ENCODE measurements at places on chromosomes 3 and 15.

- DNase-seq, result peak; percentile 49
Measured at GRCh38 chr3:10964537-10965167, 27.9 kb upstream of the SLC6A1 start.

DNA sequence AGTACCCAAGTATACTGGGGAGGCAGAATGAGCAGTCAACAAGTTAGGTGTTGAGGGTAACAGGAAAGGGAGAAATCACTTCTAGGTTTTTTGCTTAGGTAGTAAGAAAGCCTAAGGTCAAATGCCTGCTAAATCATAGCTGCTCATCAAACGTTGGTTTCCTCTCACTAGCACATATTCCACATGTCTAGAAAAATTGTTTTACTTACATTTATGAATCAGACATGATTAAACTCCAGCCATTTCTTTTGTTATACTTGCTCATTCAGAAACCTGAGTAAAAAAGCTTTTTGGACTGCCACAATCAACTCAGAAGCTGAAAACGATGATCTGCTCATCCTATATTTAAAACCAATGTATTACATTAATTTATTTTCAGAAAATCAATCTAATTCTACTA is 40.2 kb downstream of the SLC9A9 start:
- no peak for DNase-seq

DNA sequence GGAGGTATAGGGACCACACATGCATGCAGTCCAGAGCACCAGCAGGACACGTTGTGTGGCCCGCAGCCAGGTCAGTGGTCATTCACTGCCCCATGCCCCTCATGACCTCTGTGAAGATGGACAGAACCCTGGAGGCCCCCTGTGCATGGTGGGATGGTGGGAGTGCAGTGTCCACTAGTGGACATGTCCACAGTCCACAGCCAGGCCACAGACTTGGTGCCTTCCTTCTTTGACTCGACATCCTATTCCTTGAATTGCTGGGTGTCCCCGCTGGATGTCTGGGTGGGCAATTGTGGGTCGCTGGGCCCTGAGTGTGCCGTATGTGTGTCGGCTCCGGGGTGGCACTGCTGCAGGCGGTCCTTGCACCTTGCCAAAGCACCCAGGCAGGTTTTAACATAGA is 35.7 kb downstream of the KLF15 start:
- no peak for DNase-seq

- no peak for DNase-seq
Measured at GRCh38 chr3:480070-480469, 283.5 kb downstream of the CHL1 start.

DNA sequence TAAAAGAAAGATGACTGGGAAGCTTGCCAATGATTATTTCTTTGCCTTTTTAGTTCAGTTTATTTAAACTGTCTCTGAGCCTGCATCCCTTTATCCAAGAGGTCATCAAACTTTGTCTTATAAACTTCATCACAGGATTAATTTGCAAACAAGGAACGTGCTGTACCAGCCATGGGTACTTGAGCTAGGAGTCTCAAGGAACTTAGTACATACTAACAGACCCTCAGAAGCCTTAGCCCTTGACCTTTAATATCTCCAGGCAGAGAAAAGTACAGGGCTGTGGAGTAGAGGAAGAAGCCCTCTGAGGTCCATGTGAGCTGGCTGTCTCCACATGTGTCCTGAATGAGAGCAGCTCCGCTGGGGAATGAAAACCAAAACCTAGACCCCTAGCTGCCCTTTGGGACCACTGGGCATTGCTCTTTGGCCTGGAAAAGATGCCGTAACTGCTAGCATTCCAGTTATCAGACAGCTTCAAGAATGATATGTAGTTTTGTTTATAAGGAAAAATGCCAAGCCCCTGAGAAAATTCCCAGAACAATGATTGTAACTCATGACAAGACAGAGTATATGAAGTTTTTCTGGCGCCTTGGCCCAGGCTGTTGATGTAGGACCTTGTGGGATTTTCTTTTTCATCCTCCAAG is 92.1 kb downstream of the ASB7 start:
- DNase-seq, result no peak

DNA sequence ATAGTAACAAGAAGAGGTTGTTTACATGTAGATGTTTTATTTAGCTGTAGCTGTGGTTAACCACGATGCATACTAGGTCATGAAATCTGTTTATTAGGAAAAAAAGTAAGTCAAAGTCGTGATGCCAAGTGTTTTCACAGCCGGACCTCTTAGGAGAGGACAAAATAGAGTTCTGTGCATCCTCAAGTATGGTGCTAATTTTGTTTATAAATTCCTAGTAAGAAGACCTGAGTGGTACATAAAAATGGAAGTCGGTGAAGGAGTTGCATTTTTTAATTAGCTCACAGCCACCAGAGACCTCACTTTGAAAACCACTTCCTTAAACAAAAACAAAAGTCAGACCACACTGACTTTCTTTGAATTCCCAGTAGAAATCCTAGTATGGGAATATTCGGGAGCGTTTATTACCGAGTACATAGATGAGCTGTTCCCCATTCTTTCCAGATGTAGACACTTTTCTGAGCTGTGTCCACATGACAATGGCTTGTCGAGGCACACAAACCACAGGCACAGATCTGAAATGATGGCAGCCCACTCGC is 143.6 kb upstream of the UBE2E1 start:
- DNase-seq, result no peak

DNA sequence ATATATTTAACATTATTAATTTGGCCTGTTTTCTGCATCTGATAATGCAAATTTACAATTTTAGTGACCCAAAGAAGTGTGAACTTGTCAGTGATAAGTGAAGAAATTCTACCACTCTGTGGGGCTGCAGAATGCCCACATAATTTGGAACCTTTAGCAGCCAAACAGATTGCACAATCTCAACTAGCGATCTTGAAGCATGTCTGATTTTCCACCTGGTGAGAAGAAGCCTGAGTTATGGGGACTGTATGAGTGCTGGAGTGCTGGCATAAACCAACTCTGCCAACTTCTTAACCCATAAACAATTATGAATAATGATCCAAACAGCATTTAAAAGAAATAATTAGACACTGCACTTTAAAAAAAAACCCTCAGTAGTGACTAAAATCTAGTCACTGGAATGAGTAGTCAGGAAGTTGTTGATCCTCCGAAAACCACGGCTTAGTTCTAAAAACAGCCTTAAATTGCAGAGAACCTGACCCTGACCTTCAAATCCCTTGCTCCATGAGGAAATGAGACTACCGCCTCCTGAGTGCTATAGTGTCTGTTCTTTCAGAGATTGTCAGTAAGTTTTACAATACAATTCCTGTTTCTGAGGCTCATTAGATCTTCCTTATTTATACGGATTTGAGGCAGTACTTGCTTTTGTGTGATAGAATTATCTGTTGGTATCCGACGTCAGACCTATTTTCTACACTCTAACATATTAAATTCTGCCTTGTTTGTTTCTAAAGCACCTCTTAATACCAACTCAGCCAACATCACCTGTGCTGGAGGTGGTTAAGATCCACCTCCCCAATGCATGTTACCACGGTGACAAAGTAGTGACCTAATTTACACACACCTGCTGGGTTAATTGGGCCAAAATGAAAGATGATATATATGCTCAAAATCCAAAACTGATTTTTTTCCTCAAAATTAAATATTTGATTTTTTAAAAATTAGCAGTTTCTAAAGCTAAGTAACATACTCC is 267.7 kb downstream of the ZBTB20 start:
- peak; percentile 40 for DNase-seq

DNA sequence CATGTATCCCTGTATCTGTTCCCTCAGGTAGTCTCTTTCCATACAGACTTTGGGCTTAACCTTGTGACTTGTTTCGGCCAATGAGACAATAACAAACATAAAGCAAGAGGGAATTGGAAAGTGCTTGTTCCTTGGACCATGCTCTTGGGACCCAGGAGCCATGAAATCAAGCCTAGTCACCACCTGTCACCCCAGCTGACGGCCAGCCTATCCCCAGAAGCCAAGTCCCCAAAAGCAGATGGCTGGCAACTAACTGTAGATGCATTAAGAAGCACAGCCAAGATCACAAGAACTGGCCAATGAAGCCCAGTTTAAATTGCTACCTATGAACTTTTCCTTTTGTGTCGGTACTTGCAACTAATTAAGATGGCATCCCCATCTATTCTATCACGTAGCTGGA is 822.0 kb downstream of the CADM2 start:
- no peak for DNase-seq

DNA sequence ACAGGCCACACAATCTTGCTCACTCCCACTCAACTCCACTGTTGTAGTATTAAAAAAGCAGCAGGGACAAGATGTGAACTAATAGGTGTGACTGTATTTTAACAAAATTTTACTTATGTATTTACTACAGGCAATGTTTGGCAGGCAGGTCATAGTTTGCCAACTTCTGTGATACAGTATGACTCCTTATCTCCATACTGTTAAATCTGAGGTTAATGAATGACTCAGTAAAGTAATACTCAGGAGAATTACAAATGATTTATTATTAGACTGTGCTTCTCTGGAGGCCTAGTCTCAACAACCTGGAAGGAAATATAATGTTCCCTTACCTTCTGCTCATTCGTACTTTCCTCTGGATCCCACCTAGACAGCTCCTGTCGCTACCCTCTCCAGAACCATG is 258.6 kb upstream of the KCNMB2 start:
- no peak for DNase-seq

DNA sequence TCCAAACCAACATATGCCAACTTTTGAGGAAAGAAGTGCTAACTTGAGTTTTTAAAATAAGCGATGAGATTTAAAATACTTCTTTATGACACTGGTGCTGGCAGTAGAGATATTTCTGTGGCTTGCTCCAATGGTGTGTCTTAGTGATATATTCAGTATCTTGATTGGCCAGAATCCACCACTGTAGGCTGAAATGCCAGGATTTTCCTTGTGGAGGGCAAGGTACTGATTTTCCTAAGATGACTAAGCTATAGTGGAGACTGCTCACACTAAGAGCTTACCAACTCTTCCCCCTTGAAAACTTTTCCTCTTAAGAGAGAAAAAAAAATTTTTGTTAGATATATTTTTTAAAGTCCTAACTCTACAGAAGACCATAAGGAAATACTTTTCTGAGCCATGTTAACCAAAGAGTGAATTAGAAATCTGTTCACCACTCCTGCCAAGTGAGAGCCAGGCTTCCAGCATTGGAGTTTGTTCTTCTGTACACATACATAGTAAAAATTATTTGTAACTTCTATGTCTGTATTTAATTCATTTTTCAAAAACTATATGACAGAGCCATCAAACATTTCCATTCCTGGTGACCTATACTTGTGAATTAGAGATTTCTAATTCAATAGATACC is 109.1 kb downstream of the PPP2R3A start:
- peak; percentile 21 for DNase-seq

- no peak for DNase-seq
Measured at GRCh38 chr3:102441832-102442231, 7.0 kb downstream of the ZPLD1 start.

GRCh38 chr3:120204338-120204737 is 80.7 kb downstream of the GPR156 start:
- DNase-seq, result no peak

DNA sequence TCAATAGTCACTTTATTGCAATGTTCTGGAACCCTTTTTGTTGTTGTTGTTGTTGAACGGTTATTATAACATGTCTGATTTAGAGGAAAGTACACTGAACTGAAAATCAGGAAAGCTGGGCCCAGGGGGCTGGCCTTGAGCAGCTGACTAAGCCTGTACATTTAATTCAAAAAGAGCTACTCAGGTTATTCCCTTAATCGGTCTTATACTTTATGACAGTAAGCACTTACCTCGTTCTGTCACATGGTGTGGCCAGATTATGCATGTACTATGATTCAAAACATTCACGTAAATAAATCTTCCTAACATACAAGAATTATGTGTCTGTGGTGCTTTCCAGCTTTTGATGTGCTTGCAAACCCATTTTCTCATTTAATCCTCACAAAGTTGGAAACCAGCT is 382.5 kb upstream of the TPRG1 start:
- DNase-seq, result no peak

DNA sequence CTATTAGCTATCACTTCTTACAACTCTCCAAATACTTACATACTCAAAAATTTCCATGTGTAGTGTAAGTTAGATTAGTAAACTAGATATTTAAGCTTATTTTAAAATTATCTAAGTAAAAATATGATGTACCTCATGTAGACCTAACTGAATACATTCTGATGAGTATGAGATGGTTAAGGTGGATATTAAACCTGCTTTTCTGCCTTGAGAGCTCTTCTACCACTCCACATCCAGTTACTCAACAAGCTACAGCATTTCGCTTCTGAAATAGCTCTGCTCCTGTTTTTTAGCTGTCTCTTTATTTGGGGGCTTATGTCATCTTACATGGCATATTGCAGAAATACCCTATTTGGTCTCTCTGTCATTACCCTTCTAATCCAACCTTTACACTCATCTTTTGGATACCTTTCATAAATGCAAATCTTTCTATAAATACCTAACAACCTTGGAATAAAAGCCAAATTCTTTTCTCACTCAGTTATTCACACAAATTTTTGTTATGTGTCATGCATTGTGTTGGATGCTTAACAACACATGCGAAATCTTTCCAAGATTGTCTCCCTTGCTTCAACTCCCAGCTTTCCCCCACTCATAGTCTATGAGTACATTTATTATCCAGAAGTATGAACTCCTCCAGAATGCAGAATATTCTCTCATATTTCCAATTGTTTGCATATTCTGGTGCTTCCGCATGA is 92.0 kb downstream of the ALCAM start:
- peak; percentile 43 for DNase-seq

DNA sequence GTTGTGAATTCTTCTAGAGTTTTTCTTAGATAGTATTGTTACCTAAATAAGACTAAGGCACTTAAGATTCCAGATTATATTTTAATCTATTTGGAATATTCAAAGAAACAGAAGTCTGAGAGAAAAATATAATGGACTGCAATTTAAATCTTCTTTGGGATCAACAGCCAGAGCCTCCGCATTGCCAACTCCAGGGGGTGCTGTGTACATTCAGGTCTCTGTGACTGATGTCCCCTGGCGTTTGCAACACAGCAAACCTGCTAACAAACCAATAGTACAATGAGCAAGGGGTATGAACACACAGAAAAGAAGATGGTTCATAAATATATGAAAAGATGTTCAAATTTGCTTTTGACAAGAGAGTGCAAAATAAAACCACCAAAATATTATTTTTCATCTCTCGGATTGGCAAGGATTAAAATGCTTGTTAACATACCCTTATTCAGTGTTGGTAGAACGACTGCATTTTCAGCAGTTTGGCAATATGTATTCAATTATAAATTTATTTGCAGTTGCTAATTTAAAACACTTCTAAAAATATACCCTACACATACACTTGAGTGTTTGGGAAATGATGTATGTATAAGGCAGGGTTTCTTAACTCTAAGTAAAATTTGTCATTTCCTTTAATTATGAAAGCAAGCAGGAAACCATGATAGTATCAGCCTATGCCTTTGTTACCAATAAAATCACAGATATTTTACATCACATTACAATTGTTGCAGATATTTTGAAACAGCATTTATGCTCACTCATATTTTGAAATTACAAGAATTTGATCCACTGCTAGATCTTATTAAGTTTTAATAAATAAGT is 16.1 kb upstream of the TM4SF1 start:
- DNase-seq, result peak; percentile 89

Measured in astrocyte of the hippocampus (primary cell).